ENCODE measurements at places on chromosomes 1 and 21.
A peak's percentile ranks its signal among the peaks of the same experiment; 100 is the strongest.

DNA sequence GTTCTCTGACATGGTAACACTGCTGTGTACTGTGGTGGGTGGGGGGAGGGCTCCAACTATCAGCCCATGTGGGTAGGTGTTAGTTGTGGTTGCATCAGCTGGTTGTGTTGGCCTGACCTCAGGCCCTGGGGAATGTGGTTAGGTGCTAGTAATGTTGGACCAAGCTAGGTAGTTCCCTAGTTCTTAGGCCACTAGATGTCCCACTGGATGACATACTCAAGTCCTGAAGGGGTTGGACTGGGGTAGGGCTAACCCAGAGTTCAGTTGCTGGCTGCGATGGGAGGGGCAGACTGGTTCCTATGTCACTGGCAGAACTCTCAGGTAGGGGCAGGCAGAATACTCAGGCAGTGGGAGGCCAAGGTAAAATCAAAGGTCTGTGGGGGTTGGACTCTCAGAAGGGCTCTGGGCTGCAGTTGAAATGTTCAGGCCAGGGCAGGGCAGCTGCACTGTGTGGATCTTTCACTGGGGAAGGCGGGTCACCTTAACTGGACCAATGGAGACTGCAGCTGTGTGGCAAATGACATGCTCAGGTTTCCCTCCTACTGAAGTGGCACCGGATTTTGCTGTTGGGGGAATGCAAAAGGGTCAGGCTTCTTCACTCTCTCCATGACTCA, 870.7 kb downstream of the LRRIQ3 start:
- DNase-seq, result no peak

GRCh38 chr1:59686170-59686569, 128.6 kb upstream of the HOOK1 start:
- no peak for DNase-seq

- DNase-seq, result no peak
Measured at GRCh38 chr1:214476229-214476985, 75.0 kb downstream of the PTPN14 start.

DNA sequence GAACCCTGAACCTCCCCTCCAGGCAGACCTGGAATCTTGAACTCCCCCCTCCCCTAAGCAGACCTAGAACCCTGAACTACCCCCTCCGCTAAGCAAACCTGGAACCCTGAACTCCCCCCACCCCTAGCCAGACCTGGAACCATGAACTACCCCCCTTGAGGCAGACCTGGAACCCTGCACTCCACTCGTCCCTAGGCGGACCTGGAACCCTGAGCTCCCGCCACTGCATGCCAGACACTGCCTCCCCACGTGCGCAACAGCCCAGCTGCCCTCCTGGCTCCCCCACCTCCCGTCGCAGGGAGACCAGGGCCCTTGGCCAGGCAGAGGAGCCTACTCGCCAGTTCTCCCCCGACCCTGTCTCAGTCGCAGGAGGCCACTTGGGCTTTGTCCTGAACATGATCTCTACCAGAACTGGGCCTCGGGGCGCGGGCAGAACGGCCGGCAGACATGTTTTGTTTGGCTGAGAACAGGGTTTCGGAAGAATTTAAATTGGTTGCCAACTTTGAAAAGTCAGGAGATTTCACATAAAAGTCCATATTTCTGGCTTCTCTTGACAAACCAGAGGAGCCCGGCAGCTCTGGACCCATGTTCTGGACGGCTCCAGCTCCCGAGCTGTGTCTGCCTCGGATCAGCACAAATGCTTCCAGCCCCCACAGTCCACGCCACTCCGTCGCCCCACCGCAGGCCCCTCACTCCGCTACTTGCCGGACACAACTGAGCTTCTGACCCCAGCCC, 9.2 kb upstream of the PLEKHG5 start:
- no peak for DNase-seq

- no peak for DNase-seq
Measured at GRCh38 chr1:178412400-178412770, 84.4 kb downstream of the CLEC20A start.

GRCh38 chr21:29875036-29875716, 64.6 kb downstream of the GRIK1 start:
- DNase-seq, result no peak

DNA sequence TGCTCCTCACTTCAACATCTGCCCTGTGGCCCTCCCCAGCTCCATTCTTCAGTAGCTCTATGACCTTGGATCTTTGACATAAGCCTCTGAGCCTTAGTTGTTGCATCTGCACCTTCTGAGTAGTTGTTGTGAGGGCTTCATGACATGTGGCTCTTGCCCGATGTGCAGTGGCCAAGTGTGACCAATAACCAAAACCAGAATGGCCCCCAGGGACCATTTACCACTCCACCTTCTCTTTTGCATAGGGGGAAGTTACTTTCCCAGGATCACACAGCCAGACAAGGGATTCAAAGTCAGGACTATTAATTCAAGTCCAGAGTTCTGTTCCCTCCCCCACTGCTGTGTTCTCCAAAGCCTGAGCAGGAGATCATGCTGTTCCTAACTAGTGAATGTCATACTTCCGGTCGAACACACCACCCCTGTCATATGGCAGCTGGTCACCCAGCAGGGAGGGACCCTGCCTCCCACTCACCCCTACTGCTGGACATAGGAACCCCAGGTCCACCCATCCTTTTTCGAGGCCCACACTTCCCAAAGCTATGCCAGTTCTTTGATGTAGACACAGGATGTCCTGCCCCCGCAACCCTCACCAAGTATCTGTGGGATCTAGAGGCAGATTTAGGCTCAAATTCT, 4.0 kb downstream of the FGR start:
- peak; percentile 42 for DNase-seq

DNA sequence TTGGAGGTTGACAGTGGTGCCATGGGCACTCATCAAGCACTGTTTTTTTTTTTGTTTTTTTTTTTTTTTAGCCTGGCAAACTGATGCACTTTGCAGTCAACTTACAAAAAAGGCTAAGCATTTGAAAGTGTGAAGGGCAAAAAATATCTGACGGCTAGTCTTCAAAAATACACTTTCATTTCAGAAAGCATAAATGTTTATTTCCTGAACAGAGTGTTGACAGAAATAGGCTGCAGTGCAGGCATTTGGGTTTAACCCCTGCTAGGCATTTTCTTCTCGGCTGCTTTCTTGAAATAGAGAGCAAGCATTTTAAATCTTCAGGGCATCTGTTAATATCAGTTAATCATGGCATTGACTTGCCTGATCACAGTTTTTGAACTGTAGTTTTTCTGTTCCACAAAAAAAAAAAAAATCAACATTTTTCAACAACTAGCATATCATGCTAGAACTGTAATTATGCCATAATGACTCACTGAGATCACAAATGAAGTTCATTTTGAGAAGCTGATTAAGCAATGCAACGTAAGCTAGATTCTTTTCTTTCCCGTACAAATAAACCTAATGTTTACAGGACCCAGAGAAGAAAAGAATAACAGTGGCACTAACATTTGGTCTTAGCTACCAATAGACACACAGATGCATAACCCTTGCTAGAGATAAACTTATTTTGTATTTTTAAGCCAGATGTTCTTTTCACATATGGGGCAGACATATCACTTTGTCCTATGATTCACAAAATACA, 100.4 kb upstream of the USH2A start:
- DNase-seq, result no peak

DNA sequence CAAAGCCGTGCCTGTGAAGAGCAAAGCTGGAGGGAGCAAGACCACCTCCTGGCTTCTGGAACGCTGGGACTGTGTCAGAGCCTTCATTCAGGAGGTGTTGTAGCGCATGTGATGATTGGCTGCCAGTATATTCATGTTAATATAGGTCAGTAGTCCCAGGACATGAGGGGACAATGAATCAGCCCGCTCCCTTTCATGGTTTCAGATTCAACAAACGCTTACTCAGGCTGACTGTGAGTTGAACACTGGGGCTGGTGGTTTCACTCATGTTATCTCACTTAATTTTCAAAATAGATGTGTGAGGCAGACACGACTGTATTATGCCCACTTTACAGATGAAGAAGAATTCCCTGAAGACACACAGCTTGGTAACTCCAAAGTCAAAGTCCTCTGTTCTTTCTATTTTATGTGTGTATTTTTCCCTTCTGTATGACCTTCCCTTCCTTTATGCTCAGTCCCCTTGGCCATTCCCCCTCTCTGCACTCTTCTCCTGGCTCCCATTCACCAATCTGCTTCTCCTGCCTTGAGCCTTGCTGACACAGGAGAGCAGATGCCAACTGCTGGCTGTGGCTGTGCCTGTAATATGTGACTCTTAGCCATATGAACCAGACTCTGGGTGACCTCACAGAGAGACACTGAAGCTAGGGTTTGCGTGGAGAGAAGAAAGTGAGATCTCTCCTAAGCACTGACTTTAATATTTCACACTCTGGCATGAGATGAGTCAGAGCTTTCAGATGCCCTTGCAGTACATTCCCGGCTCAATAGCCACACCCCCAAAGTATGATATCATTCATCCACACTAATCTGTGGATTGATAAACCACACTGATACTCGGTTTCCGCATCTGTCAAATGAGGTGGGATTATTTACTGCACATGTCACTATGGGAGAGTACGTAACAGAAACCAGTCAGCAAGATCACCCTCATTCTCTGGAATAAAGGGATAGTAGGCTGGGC, 31.4 kb upstream of the KIRREL1 start:
- peak; percentile 13 for DNase-seq

- no peak for DNase-seq
Measured at GRCh38 chr1:27444632-27445031, 45.3 kb downstream of the WASF2 start.

- DNase-seq, result no peak
Measured at GRCh38 chr1:225418598-225418997, 9.2 kb downstream of the LBR start.

GRCh38 chr1:54815086-54815876, 14.2 kb upstream of the TTC22 start:
- no peak for DNase-seq

DNA sequence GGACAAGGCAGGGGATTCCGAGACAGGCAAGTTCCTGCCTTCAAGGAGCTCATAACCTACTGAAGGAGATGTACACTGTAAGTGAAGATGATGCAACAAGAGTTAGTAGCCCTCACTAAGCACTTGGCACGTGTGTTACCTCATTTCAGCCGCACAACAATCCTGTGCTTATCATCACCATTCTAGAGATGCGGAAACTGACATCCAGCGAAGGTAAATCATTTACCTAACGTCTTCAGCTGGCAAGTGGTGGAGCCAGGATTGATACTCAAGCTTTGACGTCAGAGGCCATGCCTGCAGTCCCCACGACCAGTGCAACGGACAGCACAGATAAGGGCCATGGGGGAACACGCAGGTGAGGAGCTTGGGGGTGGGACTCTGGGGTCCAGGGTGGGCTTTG, 2.9 kb upstream of the UBXN10 start:
- no peak for DNase-seq

DNA sequence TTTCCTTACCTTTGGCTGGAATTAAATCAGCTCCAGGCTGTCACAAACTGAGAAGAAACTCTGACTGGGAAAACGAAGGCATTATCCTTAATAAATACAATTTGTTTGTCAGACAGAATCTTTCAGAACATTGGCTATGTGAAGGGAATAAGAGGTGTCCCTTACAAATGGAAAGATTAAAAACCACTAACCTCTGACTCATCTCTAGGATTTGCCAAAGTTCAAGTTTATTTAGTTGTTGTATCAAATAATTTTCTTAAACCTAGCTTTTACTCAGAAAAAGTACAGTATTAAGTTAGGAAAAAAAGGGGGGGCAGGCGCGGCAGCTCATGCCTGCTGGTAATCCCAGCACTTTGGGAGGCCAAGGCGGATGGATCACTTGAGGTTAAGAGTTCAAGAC, 15.7 kb downstream of the SERTAD4 start:
- no peak for DNase-seq

DNA sequence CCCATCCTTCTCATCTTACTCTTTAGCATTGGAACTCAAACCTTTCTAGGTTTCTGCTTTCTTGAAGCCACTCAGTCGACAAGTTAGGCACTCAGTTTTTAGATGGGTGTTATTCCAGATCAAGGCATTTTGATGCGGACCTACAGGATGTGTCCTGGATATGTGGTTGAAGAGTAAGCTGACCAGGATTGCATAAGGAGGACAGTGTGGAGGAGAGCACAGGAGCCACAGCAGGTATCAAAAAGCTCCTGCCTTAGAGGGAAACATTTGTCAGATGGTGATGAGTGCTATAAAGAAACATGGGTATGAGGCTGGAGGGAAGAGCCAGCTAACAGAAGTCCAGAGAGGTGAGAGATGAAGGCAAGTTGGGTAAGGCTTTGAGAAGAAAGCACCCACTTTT, 33.9 kb upstream of the OPRD1 start:
- DNase-seq, result no peak

GRCh38 chr1:34740161-34740868, 14.5 kb upstream of the GJB5 start:
- no peak for DNase-seq

GRCh38 chr1:50332941-50333594, 90.2 kb downstream of the DMRTA2 start:
- peak; percentile 77 for DNase-seq

GRCh38 chr1:208161656-208162375, 82.4 kb downstream of the PLXNA2 start:
- no peak for DNase-seq

DNA sequence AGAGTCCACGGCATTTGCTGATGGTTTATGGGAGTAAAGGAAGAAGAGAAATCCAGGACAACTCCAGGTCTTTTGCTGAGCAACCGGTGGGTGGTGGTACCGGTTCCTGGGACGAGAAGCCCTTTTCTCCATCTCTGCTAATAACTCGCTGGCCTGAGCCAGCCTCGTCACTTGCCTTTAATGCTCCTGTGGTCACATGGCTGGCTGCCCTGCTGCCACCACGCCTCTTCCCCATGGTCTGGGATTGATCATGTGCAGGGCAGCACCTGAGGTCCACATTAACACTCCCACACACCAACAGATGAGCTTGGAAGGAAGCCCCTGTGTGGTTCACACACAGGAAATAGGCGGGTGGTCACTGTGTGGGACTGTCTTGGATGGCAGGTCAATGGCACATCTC, 10.3 kb upstream of the ETS2 start:
- DNase-seq, result no peak
